Neural progenitor cell (in vitro differentiated cells): ENCODE measurements at places on chromosomes 7 and 10. TPM values are rescaled to one million over a fixed set of nuclear protein-coding genes. Genes with fewer than 3 reads are reported as not detected.

GRCh38 chr10:17609523-17610079, 7.6 kb downstream of the HACD1 start:
- no peaks in the 10 kb centered on the region for H3K4me1 ChIP-seq

DNA sequence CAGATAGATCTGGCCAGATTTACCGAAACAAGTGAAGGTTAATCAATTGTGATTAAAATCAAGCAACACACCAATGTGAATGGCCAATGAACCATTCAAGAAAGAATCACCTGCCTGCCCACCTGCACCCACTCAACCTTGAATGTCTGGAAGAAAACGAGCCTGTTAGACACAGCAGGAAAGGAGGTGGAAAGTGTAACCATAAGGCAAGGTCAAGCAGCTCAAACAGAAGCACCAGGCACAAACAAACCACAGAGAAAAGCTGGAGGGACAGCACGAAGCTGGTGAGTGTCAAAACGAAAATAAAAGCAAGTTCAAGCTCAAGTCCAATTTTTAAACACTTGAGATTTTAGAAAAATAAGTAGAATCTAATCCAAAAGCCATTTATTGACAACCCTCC, 64.9 kb downstream of the STEAP1B start:
- H3K27ac ChIP-seq = no peak overlapping the region
- DNase-seq = no peak
- no peak overlapping the region for H3K4me3 ChIP-seq
- peaks cover 17% of the 10 kb centered on the region for H3K4me1 ChIP-seq

DNA sequence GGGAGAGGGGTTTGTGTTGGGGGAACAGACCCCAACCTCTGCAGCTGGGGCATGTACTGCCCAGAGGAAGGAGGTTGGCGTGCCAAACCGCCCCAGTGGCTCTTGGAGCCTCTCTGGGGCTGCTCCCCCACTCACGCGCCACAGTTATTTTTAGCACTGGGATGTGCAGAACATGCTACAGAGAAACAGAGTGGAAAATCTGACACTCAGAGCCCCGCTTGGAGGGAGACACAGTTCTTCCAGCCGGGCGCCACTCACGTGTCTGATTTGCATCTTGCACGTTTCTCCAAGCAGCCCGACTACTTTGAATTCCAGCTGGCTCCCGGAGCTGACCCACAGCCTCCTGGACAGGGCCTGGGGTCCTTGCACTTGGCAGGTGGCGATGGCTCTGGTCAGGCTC, 182.0 kb downstream of the RPS24 start:
- H3K27me3 ChIP-seq = no peaks in the 10 kb centered on the region
- H3K27ac ChIP-seq = no peak overlapping the region
- no peak overlapping the region for H3K4me3 ChIP-seq
- no peak for DNase-seq

DNA sequence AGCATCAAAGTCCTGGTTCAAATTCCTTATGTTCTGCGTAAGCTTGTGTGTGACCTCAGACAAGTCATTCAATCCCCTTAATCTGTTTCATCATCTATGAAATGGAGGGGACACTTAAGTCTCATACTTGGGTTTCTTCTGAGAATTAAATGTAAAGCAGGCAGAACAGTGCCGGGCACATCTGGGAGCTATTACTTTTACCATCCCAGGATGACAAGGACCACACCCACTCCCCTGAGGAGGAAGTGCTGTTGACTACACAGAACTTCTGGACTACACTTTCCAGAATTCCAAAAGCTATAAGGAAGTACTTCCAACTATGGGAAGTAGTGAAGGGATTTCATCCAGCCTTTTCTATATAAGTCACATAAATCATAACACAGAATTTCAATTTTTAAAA, 294.9 kb downstream of the IPMK start:
- no peak overlapping the region for H3K4me3 ChIP-seq
- H3K27me3 ChIP-seq = no peaks in the 10 kb centered on the region
- H3K36me3 ChIP-seq = no peaks in the 10 kb centered on the region
- H3K27ac ChIP-seq = no peak overlapping the region

DNA sequence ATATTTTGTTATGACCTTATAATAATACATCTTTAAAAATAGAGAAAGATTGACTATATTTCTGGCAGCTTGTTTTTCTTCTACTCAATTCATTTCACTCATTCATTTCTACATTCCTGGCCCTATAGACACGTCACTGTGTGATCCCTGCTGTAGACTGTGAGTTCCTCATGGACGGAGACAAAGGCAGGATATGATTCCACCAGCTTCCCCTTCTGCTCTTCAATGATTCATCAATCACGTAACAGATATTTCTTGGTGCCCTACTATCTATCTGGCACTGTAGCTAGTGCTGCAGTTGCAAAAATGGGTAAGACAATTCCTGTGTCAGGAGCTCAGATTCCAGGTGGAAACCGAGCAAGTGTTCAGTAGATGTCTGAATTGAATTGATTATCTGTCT, 415.0 kb downstream of the SFMBT2 start:
- H3K27ac ChIP-seq = no peak overlapping the region
- no peaks in the 10 kb centered on the region for H3K36me3 ChIP-seq
- no peaks in the 10 kb centered on the region for H3K4me1 ChIP-seq
- H3K4me3 ChIP-seq = no peak overlapping the region
- no peaks in the 10 kb centered on the region for H3K27me3 ChIP-seq

The TBRG4 gene
- total RNA-seq = 32.2 and 63.7 TPM in 2 replicates

The CPEB3 gene
- total RNA-seq = 1.3 and 2.2 TPM in 2 replicates

DNA sequence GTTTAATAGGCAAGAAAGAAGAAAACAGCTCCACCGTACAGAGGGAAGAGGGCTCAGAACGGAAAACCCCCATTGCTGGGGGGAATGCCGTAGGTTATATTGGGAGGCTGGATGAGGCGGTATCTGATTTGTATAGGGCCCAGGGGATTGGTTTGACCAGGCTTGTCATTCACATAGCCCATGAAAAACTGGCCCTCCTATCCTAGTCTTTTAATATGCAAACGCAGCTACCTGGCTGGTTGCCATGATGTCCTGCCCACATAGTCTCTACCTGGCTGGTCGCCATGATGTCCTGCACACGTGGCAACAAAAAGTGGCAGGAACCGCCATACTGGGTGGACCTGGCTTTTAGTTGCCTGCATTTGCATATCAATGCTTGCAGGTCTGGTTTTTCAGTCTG, 84.7 kb downstream of the AUTS2 start:
- no peak overlapping the region for H3K27ac ChIP-seq
- H3K36me3 ChIP-seq = no peaks in the 10 kb centered on the region
- H3K27me3 ChIP-seq = no peaks in the 10 kb centered on the region
- no peak overlapping the region for H3K4me3 ChIP-seq

- no peaks in the 10 kb centered on the region for H3K36me3 ChIP-seq
- H3K4me3 ChIP-seq = no peak overlapping the region
- DNase-seq = peak; percentile 43
- no peaks in the 10 kb centered on the region for H3K27me3 ChIP-seq
Observed at GRCh38 chr7:74466196-74466813, 12.6 kb downstream of the GTF2IRD1 start.

- no peaks in the 10 kb centered on the region for H3K36me3 ChIP-seq
- peak; percentile 60 for DNase-seq
- no peak overlapping the region for H3K4me3 ChIP-seq
- no peak overlapping the region for H3K27ac ChIP-seq
Observed at GRCh38 chr7:111486472-111487142, 75.7 kb downstream of the IMMP2L start.

The ERLIN1 gene
- total RNA-seq = 31.2 and 35.7 TPM in 2 replicates

The PIP gene
- not detected in 2 replicates for total RNA-seq

The NCAPG2 gene
- 74.3 and 89.6 TPM in 2 replicates for total RNA-seq

DNA sequence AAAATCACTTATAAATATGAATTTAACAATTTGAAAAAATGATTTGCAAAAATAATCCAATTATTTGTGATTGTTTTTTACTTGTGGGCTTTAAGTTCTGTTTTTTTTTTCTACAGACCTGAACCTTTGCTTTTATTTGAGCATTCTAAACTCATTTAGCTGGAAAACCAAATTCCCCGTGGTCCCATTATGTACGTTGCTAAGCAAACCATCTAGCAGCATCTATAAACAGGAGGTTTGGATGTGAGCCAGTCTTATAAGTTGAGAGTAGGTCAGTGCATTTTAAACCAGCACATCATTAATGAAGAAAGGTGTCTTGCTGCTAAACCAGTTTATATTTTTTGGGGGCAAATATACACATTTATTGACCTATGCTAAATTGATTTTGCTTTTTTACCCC, 77.3 kb downstream of the LRRN3 start:
- no peak for DNase-seq
- no peak overlapping the region for H3K4me3 ChIP-seq
- H3K36me3 ChIP-seq = no peaks in the 10 kb centered on the region
- no peak overlapping the region for H3K27ac ChIP-seq
